WERI-Rb-1 (cell line): ENCODE measurements at places on chromosomes 2 and 18.

DNA sequence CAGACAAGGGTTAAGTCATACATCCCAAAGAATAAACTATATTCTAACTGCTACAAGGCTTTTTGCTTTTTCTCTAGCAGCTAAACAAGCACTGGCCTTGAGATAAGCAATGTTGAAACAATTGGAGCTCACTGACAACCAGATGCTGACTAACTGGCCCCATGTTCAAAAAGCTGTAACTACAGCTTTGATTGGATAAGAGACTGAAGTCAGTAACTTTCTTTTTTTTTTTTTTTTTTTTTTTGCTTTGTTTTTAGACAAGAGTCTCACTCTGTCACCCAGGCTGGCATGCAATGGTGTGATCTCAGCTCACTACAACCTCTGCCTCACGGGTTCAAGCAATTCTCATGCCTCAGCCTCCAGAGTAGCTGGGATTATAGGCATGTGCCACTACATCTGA, 45.4 kb upstream of the TMEM163 start:
- DNase-seq: no peak

DNA sequence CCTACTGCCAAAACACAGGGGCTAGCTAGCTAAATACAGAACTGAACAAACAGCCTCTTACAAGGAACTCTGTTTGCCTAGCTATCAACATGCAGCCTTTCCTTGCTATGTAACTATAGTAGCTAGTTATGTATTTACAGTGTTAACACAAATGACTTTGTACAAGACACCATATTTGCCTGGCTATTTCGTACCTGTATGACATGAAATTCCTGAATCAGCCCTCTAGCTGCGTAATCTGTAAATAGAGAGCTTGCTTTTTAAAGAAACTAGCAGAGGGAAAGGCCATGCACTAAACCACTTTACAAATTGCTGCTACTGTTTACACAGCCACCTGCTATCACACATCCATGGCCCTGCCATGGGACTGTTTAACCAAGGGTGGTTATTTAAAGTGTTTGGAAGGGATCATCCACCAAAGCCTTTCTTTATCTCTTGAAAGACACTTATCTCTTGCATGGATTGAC, 248.7 kb downstream of the TFCP2L1 start:
- DNase-seq: no peak

DNA sequence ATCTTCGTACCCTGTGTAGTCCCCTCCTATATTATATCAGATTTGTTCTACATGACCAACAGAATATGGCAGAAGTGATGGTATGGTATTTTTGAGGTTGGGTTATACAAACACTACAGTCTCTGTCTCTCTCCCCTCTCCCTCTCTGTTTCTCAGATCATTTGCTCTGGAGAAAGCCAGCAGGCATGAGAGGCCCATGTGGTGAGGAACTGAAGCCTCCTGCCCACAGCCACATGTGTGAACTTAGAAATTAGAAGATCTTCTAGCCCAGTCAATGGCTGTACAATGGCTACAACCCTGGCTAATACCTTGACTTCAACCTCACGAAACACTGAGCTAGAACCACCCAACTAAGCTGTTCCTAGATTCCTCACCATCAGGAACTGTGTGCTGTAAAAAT, 250.6 kb downstream of the SMAD2 start:
- DNase-seq: no peak

GRCh38 chr2:67548317-67549201, 151.4 kb downstream of the ETAA1 start:
- no peak for DNase-seq
